ENCODE measurements at places on chromosomes 13 and 19.
A peak's percentile ranks its signal among the peaks of the same experiment; 100 is the strongest.

DNA sequence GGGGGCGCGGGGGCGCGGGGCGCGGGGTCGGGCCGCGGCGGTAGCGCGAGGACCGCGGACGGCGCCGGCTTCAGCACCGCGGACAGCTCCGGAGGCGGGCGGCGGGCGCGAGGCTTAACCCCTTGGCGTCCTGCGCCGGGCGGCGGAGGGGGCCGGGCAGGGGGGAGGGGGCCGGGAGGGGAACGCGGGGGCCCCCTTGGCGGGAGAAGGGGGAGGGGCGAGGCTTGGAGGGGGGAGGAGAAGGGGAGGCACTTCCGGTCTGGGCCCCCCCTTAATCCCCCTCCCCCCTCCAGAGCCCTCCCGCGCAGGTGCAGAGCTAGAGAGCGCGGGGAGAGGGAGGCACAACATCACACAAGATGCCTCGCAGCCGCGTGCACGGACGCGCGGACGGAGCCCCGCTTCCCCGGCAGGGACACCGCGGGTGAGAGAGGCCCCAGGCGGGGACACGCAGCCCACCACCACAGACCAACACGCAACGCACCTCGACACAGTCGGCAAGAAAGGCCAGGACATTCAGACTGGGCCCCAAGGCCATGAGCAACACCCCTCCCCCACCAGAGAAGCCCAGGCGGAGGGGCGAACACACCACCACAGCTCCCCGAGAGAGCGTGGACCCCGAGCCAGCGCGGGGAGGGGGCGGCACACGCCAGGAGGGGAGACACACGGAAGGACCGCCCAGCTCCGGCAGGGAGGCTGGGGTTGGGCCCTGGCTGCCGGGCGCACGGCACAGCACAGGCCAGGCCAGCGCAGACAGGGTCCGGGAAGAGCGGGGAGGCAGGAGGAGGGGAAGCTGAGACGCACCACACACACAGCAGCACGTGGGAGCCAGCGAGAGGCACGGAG is 24.1 kb downstream of the SHANK1 start:
- DNase-seq, result peak; percentile 53

DNA sequence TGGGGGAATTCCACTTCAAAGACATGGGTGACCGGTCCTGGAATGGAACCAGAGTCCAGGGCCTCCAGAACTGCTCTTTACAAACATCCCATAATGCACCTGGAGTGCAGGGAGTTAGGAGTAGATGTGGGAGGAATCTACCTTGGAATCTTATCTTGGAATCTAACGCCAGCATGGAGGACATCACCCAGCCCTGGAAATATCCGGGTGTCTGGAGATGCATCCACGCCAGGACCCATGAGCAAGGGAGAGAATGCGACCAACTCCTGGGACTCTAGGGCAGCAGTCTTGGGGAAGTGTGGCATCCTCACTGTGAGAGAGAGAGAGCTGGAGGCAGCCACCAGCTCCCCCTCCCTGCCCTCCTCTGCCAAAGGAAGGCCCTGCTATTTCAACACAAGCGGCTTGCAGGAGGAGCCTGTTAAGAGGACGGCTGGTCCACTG is 211.8 kb downstream of the UQCRFS1 start:
- no peak for DNase-seq

DNA sequence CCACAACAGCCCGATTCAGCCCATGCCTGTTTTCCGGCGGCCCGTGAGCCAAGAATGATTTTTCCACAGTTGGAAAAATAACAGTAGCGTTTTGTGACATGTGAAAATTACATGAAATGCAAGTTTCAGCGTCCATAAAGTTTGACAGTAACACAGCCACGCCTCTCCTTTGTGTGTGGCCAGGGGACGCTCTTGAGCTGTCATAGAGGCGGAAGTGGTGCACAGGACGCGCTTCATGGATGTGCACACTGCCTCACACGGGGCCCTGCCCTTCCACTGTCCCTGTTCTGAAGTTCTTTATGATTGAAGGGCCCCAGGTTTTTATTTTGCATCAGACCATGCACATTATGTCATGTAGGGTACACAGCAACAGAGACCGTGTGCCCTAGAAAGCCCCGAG is 12.4 kb upstream of the ELAVL1 start:
- peak; percentile 65 for DNase-seq

GRCh38 chr19:49581007-49581508 is at the start of gene PRRG2:
Gene PRRG2 (plus strand): TSS chr19:49581316. CDS start chr19:49583220, 1,904 bp downstream.
- no peak for DNase-seq

DNA sequence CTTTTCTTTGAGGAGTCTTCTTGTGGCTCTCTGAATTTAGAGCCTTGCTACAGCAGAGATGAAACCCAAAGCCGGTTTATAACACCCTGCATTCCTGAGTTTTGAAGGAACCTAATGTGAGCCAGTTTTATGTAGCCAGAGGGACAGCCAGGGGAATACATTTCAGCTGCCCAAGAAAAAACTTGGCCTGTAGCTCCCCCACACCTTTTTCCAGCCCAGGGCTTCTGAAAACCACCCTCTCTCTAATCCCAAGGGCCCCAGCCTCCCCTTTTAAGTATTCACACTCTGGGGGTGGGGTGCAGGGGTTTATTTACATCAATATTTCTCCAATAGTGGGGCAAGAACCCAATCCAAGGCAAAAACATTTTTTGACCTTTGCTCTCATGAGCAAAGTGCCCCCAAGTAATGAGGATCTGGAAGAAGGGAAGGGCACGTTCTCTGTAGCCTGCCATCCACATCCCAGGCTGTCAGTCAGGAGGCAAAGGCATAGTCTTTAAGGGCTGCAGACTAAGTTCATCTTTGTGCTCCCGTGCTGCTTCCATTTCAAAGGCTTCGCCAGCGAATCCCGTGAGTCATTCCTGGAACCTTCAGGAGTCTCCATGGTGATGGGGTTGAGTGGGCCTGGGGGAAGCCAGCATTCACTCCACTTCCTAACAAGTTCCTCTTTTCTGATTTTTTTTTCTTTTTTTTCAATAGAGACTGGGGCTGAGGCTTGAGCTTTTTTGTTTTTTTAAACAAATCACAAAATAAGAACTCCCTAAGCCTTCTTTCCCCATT is 33.2 kb upstream of the MEDAG start:
- DNase-seq, result no peak

GRCh38 chr13:40165316-40165932 is 501.0 kb downstream of the FOXO1 start:
- no peak for DNase-seq

DNA sequence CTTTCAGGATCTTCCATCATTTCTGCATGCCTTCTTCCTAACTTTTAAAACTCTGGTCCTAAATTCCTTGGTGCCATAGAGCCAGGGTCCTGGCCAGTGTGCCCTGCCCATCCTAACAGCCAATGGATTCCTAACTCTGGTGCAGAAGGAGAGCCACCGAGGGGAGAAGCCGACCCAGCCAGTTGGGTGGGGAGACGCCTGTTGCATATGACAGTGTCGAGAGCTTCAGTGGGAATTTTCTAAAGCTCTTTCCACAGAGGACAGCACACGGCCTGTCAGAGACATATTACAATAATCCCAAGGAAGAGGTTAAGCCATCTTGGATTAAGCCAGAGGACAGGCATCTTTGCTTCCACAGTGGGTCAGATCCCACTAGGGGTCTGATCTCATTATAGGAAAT is 180.4 kb downstream of the ZNF536 start:
- DNase-seq, result no peak

DNA sequence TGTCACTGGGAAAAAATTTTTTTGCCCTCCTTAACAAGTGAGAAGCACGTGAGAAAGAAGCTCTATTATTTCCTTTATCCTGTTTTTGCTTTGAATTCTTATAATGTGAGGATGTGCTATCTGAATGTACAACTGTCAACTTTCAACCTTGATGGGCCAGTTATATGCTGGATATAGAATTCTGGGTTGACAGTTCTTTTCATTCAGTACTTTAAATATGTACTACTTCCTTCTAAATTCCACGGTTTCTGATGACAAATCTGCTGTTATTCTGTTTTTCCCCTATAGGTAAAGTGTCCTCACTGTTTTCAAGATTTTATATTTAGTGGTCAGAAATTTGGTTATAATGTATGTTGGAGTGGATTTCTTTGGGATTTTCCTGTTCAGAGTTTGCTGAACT is 29.9 kb downstream of the ZDHHC20 start:
- DNase-seq, result no peak

DNA sequence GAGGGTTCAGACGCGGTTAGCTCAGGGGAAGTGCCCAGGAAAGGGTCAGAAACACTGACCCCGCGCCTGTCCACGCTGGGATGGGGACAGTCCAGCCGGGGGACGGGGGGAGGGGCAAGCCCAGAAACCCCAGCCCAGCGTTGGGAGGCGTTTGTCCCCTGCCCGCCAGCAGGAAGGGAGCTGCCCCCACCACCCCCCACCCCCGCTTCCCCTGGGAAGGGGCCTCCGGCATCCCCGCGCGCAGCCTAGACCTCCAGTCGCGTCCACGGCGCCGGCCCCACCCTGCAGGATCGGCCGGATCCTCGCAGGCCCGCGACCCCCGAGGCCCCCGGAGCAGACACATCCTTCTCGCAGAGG is 277 bp downstream of the GIPC1 start:
- no peak for DNase-seq

- DNase-seq, result no peak
Observed at GRCh38 chr13:66128692-66129269, 1101.4 kb downstream of the PCDH9 start.

- DNase-seq, result no peak
Observed at GRCh38 chr13:47148543-47148942, 251.7 kb upstream of the HTR2A start.

- DNase-seq, result peak; percentile 49
Observed at GRCh38 chr13:42047561-42048341, 697 bp upstream of the DGKH start.

DNA sequence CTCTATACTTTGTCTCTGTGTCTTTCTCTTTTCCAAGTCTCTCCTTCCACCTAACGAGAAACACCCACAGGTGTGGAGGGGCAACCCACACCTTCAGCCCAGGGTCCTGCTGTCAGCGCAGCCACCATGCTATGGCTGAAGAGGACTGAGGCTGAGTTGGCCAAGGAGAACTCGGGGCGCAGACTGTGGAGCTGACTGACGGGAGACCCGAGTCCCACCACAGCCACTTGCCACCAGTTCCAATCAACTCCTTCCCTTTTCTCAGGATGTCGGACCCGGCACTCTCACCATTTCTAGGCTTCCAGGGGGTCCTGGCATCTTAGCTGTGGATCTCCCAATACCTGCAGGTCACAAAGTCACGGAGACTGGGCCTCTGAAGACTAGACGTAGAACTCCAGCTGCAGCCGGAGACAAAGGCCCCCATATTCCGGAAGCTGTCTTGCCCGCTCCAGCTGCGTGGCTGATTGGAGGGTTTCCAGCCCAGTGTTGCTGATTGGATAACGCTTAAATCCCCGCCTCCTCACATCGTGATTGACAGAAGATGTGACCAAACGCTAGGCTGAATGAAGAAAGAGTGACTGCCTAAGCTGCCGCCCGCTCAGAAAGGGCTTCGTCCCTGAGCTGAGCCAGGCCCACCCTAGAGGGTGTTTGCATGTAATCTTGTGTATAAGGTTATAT is 63.6 kb downstream of the ZNF429 start:
- peak; percentile 84 for DNase-seq

DNA sequence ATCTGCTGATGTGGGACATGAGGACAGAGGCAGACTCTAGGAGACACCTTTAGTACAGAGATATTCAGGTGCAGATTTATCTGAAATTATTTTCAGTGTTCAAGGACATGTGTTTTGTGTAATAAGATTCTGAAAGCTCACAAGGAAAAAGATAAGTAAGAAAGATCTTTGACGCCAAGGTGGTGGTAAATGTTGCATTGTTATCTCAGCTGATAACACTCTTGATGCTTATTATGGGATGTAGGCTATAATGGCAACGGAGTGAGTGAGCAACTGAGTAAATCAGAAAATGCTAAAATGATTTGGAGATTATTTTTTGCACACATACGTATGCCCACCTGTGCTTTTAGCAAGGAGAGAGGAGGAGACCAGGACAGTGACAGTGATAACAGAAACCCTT is 510.9 kb downstream of the KLF12 start:
- DNase-seq, result no peak

DNA sequence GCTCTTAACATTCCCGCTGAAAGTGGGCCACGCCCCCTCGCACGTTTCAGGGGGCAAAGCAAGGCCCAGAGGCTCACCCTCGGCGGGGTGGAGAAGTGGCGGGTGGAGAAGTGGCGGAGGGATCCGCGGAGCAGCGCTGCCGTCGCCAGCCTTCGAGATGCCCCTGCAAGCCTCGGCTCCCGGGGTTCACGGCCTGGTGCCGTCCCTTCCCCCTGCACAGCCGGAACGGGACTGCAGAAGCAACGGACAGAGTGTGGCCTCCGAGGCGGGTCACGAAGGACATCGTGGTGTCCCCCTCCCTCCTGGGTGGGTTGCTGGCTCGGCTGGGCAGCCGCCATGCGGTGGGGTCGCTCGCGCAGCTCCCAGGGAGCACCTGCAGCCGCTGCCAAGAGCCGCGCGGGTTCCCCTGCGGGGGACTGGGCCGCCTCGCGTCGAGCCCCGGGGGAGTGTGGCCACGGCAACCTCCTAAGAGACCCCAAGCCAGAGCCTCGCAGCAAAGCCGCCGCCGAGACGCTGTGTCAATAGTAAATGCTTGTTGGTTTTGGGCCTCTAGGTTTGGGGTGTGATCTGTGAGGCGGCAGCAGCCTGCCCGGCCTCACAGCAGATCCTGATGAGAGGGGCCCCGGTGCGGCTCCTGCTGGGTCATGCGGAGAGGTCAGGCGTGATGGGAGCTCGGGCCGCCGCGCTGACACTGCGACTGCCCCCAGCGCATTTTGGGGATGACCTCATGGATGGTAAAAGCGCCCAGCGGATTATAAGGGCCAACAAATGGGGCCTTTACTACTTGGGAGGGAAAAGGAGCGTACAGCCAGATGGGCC is 5.5 kb downstream of the TPGS1 start:
- no peak for DNase-seq

- no peak for DNase-seq
Observed at GRCh38 chr13:42474954-42475353, 99.0 kb upstream of the TNFSF11 start.

GRCh38 chr19:33505148-33505547 is 16.4 kb downstream of the PEPD start:
- DNase-seq, result no peak

- DNase-seq, result peak; percentile 31
Observed at GRCh38 chr13:29059800-29060199, 239.7 kb downstream of the MTUS2 start.

- DNase-seq, result peak; percentile 4
Observed at GRCh38 chr13:43935878-43936277, 56.2 kb downstream of the LACC1 start.

- DNase-seq, result no peak
Observed at GRCh38 chr13:48096670-48097069, 1.8 kb upstream of the MED4 start.

DNA sequence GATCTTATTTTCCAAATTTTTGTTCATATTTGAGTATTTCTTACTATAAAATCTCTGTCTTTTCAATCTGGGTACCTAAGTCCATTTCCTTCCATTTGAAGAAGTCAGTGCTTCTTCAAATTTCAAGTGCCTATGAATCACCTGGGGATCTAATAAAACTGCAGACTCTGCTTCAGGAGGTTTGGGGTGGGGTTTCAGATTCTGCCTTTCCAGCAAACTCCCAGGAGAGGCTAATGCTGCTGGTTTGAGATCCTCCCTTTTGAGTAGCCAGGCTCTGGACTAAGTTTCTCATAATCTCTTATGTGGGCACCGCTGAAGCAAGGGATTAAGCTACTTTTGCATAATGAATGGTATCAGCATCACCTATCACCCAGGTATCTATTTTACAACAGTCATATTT is 242.4 kb downstream of the RGCC start:
- no peak for DNase-seq

- no peak for DNase-seq
Observed at GRCh38 chr13:112679381-112679780, 10.5 kb upstream of the ATP11A start.
